ACHN (cell line): ENCODE measurements at places on chromosomes 4 and X.
A peak's percentile ranks its signal among the peaks of the same experiment; 100 is the strongest.

GRCh38 chr4:150005537-150005936 lies 72.7 kb upstream of the DCLK2 start:
- DNase-seq: no peak

- DNase-seq: peak; percentile 30
These were observed 2.4 kb upstream of the MORF4L2 start for GRCh38 chrX:103688946-103689345.

- peak; percentile 47 for DNase-seq
These were observed 595 bp downstream of the MBNL3 start for GRCh38 chrX:132488180-132488705.

DNA sequence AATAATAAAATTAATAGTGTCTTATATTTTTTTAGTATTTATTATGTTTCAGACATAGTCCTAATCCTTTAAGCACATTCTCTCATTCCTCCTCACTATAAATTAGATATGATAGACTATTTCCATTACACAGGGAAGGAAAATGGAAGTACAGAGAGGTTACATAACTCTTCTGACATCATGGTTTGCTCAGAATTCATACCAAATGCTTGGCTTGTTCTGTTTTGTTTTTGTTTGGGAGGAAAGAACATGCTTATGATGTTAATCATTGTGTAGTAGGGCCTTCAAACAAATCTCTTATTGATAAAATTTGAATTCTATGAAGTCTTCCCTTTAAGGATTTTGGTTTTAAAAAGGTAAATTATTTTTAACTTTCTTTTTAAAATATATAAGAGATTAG lies 59.5 kb downstream of the RXFP1 start:
- DNase-seq: no peak

DNA sequence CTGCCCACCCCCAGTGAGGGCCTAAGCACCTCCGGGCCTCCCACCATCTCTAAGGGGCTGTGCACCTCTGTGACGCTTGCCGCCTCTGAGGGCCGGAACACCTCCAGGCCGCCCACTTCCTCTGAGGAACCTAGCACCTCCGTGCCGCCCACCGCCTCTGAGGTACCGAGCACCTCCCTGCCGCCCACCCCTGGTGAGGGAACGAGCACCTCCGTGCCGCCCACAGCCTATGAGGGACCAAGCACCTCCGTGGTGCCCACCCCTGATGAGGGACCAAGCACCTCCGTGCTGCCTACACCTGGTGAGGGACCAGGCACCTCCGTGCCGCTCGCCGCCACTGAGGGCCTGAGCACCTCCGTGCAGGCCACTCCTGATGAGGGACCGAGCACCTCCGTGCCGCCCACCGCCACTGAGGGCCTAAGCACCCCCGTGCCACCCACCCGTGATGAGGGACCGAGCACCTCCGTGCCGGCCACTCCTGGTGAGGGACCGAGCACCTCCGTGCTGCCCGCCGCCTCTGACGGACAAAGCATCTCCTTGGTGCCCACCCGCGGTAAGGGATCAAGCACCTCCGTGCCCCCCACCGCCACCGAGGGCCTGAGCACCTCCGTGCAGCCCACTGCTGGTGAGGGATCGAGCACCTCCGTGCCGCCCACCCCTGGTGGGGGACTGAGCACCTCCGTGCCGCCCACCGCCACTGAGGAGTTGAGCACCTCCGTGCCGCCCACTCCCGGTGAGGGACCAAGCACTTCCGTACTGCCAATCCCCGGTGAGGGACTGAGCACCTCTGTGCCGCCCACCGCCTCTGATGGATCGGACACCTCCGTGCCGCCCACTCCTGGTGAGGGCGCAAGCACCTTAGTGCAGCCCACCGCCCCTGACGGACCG lies 977 bp downstream of the MAGEE1 start:
- DNase-seq: no peak

DNA sequence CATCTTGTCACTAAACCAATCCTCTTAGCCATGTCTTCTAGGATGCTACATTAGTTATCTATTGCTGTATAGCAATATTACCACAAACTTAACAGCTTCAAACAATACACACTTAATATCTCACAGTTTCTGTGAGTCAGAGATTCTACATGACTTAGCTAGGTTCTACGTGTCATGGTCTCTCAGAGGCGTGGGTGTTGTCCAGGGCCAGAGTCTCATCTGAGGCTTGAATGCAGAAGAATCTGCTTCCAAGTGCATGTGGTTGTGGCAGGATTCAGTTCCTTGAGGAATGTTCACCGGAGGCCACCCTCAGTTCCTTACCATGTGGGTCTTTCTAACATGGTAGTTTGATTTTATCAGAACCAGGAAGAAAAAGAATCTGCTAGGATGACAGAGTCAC lies 26.4 kb downstream of the PPP1R2C start:
- DNase-seq: no peak

DNA sequence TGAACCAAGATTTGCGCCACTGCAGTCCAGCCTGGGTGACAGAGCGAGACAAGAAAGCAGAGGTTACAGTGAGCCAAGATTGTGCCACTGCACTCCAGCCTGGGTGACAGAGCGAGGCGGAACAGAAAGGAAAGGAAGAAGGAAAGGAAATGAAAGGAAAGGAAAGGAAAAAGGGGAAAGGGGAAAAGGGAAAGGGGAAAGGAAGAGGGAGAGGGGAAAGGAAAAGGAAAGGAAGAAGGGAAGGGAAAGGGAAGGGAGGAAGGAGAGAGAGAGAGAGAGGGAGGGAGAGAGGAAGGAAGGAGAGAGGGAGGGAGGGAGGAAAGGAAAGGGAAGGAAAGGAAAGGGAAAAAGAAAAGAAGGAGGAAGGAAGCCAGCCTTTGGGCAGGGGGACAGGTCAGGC lies 76.6 kb downstream of the PRKX start:
- DNase-seq: no peak

DNA sequence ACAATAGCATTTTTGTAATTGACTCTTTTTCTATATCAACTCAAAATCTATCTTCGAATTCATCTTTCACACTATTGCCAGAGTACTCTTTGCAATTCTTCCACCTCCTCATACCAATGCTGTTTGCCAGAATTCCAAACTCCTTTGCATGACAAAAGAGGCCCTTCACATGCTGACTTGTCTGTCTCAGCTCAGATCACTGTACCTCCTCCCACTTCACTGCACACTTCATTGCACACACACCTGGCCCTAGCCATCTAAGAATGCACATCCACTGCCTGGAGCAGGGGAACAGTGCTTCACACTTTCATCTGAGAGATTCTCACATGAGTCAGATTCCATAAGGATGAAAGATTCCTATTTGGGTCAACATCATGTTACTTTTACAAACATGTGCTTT lies 56.5 kb downstream of the PRDM5 start:
- no peak for DNase-seq

DNA sequence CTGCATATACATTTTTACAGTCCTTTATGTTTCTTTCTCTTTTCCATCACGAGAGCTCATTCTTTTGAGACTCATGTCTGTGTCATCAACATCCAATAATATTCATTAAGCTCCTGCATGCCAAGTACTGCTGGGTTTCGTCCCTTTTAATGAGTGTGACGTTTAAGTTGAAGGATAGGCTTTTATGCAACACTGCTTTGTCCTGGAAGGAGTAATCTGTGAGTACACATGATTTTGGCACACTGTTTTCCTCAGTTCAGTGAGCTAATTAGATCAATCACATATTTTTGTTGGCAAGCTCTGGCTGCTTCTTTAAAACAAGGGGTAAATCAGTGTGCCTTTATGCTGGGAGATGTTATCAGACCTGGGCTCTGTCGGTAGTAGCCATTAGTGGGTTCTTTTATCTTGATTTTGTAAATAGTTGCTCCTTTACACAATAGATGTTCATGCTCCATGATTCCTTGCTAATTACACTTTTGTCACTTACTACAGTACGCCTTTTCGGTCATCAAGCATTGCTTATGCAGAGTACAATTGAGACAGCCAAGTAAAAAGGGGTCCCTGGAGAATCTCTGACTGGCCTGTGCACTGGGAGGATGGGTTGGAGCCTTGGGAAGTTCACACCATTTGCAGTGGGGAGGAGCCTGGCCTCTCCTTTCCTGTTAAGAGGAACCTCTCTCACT lies 132.6 kb downstream of the FHIP1A start:
- DNase-seq: no peak

DNA sequence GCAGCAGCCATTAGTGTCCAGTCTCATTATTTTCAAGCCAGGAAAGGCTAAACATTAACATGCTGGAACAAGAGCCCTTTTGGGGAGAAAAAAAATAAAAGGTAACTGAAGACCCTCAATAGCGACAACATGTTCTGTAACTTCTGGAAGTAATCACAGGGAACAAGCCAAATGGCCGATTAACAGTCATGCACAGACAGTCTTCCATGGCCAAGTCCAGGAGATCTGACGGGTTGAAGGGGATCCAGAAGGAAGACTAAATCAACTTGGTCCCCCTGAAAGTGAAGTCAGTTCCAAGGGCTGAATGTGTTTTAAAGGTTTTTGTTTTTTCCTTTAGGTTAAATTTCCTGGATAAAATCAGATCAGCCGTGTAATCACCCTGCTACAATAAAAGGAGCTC lies 52.5 kb downstream of the LNX1 start:
- DNase-seq: no peak

DNA sequence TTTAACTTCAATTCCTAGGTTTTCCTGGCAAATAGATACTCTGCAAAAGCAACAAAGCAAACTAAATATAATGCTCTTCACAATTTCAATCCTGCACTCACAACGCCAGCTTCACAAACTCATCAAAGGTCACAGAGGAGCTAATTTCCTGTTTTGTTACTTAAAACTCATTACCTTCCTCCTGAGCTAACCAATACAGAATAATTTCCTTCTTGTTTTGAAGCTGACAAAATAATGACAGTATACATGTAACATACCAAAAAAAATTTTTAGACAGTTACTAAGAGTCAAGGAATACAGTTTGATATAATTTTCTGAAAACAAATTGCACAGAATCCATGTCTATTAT lies 17.9 kb downstream of the CNOT6L start:
- DNase-seq: no peak

- DNase-seq: no peak
These were observed 122.5 kb downstream of the ZNF827 start for GRCh38 chr4:145816091-145816490.

DNA sequence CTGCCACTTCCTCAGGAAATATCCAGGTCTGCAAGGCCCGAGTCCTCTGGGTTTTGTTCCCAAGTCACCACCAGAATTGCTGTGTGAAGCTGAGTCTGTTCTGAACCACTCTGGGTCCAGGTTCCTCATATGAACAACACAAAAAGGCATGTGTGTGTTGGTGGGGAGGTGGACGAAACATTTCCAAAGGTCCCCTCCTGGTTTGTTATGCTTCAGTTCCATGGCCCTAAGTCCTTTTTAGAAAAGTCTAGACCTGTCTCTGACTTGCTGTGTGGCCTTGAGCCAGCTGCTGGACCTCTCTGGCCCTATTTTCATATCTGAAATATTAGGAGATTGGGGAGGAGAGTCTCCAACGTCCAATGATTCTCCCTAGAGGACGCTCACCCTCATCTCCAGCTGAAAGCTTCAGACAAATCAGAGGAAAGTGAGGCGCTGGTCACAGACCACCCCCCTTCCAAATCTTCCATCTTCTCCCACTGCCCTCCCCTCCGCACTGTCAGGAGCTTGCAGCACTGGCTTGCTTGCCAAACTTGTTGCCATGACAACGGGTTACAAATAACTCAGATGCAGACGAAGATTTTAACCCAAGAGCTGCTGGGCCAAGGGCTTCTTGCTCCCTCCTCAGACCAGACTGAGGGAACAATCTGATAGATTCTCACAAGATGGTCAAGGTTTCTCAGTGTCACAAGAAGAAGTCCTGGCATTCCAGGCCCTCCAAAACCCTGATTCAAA lies 64.5 kb downstream of the SMC1A start:
- DNase-seq: no peak

- DNase-seq: no peak
These were observed 618.1 kb downstream of the PPP4R3C start for GRCh38 chrX:26845056-26845455.

DNA sequence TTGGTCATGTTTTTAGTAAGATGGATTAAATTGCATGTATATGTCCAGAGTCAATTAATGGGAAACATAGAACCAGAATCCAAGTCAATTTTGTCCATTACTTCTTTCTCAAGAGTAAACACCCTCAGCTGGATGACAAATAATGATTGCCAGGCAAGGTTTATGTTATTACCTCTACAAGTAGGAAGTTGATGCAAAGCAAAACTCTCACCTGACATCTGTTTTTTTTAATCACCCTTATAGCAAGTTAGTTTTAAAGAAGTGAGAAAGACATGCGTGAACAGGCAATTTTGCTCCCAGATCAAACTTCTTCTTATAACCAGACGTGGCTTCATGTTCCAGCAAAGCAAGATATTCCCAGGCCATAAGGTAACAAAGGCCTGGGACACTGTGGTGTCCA lies 348.5 kb upstream of the FTHL17 start:
- no peak for DNase-seq

- DNase-seq: no peak
These were observed 681.9 kb upstream of the HS3ST1 start for GRCh38 chr4:12110627-12111026.

- DNase-seq: no peak
These were observed 16.9 kb upstream of the TSR2 start for GRCh38 chrX:54423161-54423888.

- no peak for DNase-seq
These were observed 146.8 kb downstream of the DCTD start for GRCh38 chr4:182770259-182770995.

DNA sequence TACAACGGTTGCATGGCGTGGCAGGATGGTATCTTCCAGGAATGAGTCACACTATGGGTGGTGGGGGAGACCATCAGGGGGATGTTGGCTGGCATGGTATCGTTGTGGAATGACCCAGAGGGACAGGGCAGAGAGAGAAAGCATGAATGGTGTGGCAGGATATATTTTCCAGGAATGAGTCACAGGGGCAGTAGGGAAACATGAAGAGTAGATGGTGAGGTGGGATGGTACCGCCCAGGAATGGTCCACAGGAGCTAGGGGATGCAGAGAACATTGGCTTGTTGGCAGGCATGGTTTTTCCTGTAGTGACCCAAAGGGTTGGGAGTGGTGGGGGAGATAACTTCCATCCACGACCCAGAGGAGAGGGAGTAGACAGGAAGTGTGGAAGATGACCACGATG lies 62.4 kb downstream of the MAOA start:
- no peak for DNase-seq

DNA sequence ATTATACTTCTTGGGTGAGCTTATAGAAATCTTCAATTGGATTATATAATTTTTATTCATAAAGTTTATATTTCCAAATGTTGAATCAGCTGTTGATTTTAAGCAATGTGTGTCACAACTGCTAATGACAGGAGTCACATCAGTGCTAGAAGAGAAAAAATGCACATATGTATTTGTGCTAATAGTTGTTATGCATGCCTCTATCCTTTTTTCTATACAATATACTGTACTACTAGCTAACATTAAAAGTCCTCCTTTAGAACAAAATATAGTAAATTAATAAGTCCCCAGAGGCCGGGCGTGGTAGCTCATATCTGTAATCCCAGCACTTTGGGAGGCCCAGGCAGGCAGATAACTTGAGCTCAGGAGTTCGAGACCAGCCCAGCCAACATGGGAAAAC lies 23.7 kb upstream of the HNRNPD start:
- DNase-seq: no peak

DNA sequence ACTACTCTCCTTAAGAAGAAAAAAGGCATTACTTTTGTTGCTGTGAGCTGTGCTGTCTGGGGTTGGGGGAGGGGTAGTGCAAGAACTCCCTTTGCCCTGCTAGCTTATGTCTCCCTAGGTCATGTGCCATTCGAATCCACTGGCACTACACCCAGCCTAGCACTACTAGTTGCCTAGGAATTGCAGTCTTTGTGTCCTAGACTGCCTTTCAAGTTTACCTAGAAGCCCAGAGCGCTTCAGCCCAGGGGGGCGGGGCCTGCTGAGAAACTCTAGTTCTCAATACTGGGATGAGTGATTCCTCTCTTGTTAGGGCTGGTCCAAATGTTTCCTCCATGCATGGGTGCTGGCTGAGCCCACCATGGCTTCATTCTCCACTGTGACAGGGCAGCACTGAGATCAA lies 1011.5 kb downstream of the PCDH19 start:
- no peak for DNase-seq
